ENCODE measurements at places on chromosomes 5 and 9. TPM values are rescaled to one million over a fixed set of nuclear protein-coding genes. Genes with fewer than 3 reads are reported as not detected.

Gene SIL1
- polyA plus RNA-seq = 90.5 TPM

- no peak for DNase-seq
Measured at GRCh38 chr5:180179442-180180420, 29.3 kb downstream of the RASGEF1C start.

GRCh38 chr9:130490981-130491380 lies 46.2 kb downstream of the ASS1 start:
- no peak for DNase-seq

DNA sequence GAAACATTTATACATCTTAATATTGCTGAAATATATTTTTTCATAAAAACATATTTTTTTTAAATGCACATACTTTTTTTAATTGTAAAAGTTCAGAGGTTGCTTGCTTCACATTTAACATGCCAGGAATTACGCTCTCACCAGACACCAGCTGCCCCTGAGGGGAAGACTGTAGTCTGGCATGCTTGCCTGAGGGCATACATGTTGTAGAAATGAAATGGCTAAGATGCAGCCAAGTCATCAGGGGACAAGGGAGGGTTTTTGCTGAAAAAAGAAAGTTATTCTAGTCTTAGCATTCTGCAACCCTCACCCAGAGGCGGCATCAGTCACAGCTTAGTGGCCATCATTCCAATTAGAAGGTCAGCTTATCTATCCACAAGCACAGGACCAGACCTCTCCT lies 426.7 kb upstream of the FTMT start:
- no peak for DNase-seq

- no peak for DNase-seq
Measured at GRCh38 chr9:112719241-112719691, 1.3 kb upstream of the INIP start.

DNA sequence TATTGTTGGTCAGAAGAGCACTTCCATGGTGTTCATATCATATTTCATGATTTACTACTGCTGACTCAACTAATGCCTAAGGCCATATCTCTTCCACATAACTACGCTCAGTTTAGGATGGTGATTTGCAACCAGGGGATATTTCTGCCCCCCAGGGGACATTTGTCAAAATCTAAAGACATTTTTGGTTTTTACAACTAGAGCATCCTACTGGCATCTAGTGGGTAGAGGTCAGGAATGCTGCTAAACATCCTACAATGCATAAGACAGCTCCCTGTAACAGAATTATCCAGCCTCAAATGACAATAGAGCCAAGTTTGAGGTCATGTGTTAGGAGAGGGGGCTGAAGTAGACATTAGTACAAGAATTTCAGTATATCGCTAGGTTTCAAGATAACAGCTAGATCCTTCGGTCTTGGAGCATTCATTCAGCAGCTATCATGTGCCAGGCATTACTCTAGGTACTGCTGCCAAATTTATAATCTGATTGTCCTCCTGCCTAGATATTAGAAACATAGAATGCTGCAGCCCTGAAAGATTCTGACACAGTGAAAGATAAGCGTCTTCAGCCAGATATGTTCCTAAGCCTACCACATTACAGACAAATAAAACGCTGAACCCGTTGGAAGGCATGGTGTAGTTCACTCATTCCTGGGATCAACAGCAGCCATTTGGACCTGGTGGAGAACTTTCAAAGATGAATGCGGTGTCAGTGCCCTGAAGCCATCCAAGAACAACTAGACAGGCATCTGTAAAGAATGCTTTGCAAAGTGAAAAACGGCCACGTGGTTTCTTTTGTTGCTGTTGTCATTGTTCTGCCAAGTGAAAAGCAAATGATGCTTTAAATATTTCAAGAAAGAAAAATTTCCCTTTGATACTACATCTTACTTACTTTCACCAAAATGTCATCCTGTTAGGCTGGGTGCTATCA lies 55.5 kb upstream of the FST start:
- no peak for DNase-seq

DNA sequence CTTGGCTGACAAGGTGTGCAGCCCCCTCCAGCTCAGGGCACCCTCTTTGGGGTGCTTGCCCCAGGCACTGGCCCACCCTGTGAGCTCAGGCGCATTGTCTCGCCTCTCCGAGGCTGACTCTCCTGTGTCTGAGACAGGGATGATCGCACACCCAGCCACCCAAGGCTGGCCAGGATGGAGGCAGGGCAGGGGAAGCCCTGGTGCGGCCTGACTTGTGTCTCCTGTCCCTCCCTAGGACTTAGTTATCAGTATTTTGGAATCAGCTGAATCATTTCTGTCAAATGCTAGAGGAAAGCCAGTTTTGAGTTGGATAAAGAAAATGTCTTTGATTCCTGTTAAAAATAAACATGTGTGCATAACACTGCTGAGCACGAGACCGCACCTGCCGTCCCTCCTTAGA lies 2.5 kb upstream of the DBH start:
- no peak for DNase-seq

GRCh38 chr5:74672215-74672877 lies 12.7 kb upstream of the HEXB start:
- no peak for DNase-seq
